Stimulated activated CD4-positive, alpha-beta T cell treated with anti-CD3 and anti-CD28 coated beads, Interleukin-15, amount 100 ng/mL, for 48 hours (primary cell): ENCODE measurements at places on chromosomes 6 and 20.

GRCh38 chr6:68633972-68634725 is 933 bp upstream of the ADGRB3 start:
- no peak for DNase-seq

DNA sequence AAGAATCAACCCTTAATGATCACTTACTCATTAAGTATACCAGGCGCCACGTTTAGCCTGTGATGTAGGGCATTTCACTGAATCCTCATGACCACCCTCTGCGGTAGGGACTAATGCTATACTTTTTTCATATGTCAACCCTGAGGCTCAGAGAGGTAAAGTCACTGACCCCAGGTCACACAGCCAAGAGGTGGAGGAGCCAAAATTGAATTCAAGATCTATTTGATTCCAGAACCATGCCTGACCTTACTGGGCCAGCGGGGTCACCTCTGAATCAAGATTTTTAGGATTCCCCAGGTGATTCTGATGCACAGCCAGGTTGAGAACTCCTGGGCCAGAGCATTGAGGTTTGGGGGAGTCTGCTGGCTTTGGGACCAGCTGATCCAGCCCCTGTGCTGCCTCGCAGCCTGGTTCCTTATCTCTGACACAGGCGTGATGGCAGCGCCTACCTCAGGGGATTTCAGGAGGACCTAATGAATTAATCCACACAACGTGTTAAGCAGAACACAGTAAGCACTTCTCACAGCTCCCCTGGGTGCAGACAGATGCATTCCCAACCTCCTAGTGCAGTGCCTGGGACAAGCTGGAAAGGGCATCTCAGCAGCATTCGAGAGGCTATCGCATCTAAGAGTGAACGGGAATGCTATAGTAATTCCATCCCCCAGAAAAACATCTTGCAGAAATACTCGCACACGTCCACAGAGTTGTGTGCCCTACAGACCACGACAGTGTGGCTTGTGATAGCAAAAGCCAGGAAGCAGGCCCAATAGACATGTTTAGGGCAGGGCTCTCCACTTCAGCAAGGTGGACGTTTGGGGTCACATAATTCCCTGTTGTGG is 101.4 kb upstream of the PTPN1 start:
- no peak for DNase-seq

GRCh38 chr6:19983374-19983773 is 146.2 kb downstream of the ID4 start:
- DNase-seq, result no peak

- no peak for DNase-seq
Measured at GRCh38 chr6:1612974-1613306, 3.2 kb downstream of the FOXC1 start.

DNA sequence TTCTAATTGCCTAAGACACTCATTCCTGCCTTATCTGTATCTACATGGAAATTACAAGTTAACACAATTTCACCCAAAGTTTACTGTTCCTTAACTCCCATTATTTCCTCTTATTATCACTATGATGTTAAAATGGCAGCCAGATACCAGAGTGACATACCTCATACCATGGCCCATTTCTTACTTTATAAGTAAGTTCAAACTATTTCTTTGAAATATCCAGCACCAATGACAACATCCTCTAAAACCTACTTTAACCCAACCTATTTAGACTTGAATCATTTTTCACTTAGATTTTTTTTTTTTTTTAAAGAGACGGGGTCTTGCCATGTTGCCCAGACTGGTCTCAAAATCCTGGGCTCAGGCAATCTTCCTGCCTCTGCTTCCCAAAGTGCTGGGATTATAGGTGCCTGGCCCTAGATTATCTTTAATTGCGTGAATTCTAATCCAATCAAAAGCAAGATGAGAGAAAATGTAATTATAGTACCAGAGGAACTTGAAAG is 10.0 kb downstream of the REV3L start:
- DNase-seq, result no peak
